Foreskin fibroblast (primary cell): ENCODE measurements at places on chromosomes 13 and 19.

GRCh38 chr19:35146746-35147459, 3.8 kb downstream of the FXYD7 start:
- no peak for DNase-seq

DNA sequence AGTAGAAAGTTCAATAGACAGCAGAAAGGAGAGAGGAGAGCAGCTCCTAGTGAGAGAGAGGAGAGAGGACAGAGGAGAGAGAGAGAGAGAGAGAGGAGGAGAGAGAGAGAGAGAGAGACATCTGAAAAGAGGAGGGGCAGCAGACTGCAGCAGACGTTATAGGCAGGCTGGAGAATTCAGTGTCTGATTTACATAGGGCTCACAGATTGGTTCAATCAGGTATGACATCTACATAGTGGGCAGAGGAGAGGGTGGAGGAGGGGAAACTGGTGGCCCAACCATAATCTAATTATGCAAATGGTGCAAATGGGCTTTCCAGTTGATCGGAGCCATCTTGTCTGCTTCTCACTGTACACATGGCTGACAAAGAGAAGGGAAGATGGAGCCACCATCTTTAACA, 221.3 kb upstream of the TRPC4 start:
- no peak for DNase-seq

DNA sequence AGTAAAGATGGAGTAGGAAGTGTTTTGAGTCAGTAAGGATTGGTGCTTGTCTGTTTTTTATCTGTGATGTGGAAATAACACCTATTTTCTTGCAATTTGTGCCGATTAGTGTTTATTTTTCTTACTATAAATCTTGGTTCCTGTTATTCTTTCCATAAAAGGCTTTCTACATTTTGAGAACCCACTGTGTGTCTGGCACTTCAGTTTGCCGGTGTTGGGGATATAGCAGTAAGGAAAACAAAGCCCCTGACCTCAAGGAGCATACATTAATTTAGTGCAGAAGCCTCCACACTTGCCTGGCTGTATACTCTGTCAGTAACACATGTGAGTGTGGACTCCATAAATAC, 35.6 kb upstream of the GARRE1 start:
- DNase-seq, result no peak

- no peak for DNase-seq
Observed at GRCh38 chr13:35884211-35884760, 246.9 kb downstream of the DCLK1 start.

DNA sequence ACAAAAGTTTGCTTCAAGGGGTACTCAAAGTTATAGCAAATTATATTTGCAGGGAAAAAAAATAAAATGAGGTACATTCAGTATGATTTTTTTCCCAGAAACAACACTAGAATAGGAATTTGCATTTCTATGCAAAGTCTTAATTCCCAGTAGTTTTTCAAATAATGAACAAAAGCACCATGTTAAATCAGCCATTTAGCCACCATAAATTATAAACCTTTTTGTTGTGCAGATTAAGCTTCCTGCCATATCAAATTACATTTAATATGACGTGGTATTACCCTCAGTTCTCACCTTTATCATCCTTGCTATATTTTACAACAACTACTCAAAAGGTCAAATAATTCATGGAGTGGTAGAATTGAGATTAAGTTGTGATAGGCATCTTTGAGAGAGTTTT, 136.6 kb upstream of the FRY start:
- no peak for DNase-seq

DNA sequence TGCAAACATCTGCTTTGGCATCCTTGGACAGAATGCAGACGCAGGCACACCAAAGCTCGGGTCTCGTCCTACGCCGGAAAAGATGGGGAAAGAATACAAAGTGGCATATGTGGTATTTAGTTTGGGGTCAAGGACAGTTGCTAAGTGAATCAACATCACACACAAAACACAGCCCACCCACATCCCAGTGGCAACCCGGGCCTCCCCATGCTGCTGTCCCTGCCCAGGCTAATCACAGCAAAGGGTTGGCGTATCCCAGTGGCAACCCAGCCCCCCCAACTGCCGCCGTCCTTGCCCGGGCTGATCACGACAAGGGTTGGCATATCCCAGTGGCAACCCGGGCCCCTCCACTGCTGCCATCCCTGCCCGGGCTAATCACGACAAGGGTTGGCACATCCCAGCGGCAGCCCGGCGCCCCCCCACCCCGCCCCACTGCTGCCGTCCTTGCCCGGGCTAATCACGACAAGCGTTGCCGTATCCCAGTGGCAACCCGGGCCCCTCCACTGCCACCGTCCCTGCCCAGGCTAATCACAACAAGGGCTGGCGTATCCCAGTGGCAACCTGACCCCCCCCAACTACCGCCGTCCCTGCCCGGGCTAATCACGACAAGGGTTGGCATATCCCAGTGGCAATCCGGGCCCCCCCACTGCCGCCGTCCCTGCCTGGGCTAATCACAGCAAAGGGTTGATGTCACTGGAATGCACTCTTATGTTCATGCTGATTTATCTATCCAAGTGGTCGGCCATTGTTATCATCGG, 167.8 kb upstream of the SOX1 start:
- DNase-seq, result no peak

DNA sequence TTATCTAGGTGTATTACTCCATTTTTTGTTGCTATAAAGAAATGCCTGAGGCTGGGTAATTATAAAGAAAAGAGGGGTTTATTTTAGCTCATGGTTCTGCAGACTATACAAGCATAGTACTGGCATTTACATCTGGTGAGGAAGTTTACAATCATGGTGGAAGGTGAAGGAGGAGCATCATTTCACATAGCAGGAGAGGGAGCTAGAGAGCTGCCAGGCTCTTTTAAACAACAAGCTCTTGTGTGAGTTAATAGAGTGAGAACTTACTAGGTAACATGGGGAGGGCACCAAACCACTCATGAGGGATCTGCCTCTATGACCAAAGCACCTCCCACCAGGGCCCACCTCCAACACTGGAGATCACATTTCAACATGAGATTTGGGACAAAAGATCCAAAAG, 221.7 kb upstream of the GPC6 start:
- no peak for DNase-seq

DNA sequence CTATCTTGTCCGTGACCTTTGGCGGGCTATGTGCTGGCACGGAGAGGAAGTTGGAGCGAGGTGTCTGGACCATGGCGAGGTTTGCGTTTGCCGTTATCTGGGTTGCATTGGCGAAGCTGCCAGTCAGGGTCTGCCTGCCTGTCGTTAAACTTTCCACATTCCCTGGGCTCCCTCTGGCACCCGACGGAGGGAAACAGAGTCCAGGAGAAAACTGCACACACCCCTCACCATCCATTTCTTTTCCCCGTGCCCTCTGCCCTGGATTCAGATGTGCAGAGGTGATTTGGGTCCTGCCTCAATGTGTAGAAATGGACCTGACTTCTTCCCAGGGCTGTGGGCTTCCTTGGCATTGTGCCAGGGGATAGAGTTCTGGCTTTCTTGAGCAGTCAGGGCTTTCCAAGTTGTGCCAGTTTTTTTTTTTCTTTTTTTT, 142.4 kb downstream of the URI1 start:
- no peak for DNase-seq

DNA sequence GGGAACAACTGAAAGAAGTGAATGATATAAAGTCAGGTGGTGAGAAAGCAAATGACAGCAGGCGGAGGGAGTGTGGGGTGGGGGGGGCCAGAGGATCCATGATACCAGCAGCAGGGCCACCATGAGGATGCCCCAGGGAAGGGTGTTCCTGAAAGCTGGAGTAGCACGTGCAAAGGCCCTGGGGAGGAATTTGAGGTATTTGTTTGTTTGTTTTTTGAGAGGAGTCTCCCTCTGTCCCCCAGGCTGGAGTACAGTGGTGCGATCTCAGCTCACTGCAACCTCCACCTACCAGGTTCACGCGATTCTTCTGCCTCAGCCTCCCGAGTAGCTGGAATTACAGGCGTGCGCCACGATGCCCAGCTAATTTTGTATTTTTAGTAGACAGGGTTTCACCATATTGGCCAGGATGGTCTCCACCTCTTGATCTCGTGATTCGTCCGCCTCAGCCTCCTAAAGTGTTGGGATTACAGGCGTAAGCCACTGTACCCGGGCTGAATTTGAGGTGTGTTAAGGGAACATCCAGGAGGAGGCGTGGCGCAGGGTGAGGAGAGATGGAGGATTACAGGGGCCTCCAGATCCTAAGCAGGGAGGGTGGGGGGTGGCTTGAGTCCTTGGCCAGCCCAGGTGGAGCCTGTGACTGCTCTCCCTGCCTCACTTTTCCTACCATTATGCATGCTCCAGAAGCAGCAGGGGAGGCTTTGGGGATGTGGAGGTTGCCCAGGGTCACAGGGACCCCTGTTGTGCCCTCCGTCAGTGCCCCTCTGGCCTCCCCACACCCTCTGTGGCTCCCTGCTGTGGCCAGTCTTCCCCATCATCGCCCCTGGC, 12.4 kb upstream of the JUND start:
- no peak for DNase-seq

- no peak for DNase-seq
Observed at GRCh38 chr13:109036078-109036780, 406.8 kb downstream of the MYO16 start.

- DNase-seq, result no peak
Observed at GRCh38 chr19:22623841-22624221, 10.3 kb upstream of the ZNF492 start.

- no peak for DNase-seq
Observed at GRCh38 chr19:20964798-20965197, 41.7 kb downstream of the ZNF85 start.

DNA sequence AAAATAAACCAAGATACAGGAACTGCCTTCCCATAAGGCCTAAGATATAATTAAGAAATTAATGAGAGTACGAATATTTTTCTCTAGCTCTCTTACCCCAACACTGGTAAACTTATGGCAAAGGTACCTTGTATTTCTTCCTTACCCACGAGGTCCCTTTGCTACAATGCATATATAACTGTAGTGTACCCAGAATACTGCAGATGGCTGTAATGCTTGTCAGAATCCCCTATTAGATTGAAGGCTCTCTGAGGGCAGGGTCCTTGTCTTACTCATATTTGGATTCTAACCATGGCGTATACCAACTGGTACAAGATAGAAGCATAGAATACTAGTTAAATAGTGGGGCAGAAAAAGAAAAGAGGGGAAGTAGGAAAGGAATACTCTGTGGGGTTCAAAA, 15.1 kb downstream of the SLC25A30 start:
- DNase-seq, result no peak

- DNase-seq, result no peak
Observed at GRCh38 chr13:37956536-37956935, 87.0 kb upstream of the TRPC4 start.

DNA sequence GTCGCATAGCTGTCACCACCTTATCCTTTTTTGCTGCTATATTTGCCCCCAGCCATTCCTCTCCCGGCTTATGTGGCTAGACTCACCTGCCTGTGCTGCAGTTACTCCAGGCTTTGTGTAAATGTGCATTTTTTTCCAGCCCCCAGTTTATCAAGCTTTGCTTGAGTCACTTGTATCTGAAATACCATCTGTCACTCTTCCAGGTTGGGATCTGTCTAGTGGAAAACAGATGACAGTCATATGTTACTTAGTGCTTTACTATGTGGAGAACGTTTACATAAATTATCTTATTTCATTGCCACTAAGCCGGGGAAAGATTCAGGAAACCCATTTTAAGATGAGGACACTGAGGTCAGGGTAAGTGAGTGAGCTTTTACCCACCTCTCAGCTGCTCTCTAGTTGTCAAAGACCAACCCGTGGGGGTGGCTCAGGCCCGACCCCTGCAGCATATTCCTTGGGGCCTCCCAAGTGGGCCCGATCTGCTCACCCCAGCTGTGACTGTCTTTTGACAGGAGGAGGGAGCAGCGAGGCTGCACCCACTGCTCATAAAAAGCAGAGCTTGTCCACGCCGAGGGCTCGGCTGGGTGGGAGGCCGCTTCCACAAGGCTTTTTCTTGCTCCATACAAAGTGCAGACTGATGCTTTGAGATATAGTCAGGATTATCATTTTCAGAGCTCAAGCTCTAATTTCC, 7.2 kb downstream of the GJB2 start:
- no peak for DNase-seq

DNA sequence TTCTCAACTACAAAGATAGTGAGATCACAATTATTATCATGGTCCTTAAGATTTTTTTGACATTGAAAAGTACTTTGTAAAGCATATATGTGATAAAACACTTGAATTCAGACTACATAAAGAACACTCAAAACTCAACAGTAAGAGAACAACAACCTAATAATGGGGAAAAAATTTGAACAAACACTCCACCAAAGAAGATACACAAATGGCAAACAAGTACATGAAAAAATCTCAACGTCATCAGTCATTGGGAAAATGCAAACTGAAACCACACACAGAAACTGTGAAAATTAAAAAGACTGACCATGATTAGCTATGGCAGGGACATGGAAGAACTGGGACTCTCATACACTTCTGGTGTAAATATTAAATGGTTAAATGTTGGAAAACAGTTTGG, 70.9 kb downstream of the SPRYD7 start:
- no peak for DNase-seq

GRCh38 chr19:16659832-16660708, at the start of gene SMIM7:
Gene SMIM7 (minus strand): TSS chr19:16660144. CDS start chr19:16660110, 34 bp downstream.
- DNase-seq, result peak; percentile 99

DNA sequence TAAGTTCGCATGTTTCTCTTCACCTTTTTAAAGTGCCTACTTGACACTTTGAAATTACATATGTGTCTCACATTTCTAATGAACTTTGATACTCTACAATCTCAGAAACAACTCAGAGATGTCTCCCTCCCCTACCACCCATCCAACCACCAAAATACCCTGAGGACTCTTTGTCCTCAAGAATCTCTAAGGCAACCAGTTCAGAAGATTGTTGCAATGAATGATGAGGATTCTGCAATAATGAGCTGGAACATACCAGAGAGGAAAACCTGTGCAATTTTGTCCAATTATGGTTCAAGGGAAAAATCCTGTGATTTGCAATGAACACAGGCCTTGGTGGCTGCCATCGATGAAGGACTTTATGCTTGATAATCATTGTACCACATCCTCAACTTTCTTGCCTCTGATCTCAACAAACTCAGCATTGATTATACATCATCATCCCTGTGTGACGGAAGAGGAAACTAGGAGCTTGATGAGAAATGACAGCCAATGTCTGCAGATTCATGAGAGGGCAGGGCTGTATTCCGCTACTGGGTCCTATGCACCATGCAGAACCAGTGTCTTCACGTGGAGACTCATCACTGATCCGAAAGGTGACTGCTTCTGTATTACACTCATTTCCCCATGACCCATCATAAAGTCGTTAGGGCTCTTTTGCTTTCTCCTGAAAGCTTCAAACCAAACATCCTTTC, 1.1 kb downstream of the FPR1 start:
- no peak for DNase-seq

- DNase-seq, result no peak
Observed at GRCh38 chr13:72590091-72590740, 137.2 kb downstream of the MZT1 start.

GRCh38 chr13:20428666-20429644, 96.7 kb downstream of the CRYL1 start:
- DNase-seq, result peak; percentile 24

DNA sequence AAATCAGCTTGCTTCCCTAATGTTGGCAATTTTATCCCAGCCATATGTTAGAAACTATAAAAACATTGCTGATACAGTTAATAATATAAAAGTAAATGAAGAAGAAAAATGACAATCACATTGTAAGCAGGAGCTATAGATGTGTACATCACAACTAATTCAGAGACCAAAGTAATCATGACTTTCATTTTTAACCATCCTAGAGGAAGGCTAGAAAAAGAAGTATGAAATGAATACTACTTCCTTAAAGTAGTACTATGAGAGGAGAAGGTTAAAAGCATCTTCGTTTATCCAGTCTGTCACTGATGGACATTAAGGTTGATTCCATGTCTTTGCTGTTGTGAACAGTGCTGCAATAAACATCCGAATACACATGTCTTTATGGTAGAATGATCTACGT, 135.5 kb downstream of the IRS2 start:
- DNase-seq, result no peak
